ENCODE measurements at places on chromosomes 2 and 18. TPM values are rescaled to one million over a fixed set of nuclear protein-coding genes. Genes with fewer than 3 reads are reported as not detected.

The DES gene
- polyA plus RNA-seq = not detected

The FNDC4 gene
- not detected for polyA plus RNA-seq

The COL4A3 gene
- polyA plus RNA-seq = 2.4 TPM

The KCNJ13 gene
- 0.38 TPM for polyA plus RNA-seq

The C2orf80 gene
- polyA plus RNA-seq = not detected

DNA sequence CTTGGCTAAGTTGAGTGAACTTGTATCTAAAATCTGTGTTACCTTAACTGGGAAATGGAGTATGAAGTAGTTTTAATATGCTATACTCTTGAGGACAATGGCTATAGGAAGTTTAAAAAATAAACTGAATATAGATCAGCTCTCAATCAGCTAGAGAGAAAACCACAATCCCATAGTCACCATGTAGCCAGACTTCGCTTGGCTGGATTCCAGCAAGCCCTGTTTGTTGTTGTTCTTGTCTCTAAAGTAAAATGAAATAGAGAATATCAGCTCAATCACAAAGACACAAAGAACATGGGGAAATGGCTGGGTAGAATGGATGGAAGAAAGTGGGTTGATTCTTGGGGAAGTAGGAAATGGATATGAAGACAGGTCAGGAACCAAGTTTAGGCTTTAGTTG lies 234.9 kb downstream of the PHLPP1 start:
- no peak overlapping the region for H3K4me3 ChIP-seq
- no peaks in the 10 kb centered on the region for H3K27me3 ChIP-seq
- no peak for DNase-seq
- no peak overlapping the region for H3K27ac ChIP-seq
- no peaks in the 10 kb centered on the region for H3K4me1 ChIP-seq

GRCh38 chr18:47754311-47755101 lies 176.0 kb downstream of the SMAD2 start:
- H3K27me3 ChIP-seq = no peaks in the 10 kb centered on the region
- DNase-seq = no peak
- no peak overlapping the region for H3K4me3 ChIP-seq
- H3K4me1 ChIP-seq = no peaks in the 10 kb centered on the region
- H3K36me3 ChIP-seq = no peaks in the 10 kb centered on the region
- H3K27ac ChIP-seq = no peak overlapping the region

DNA sequence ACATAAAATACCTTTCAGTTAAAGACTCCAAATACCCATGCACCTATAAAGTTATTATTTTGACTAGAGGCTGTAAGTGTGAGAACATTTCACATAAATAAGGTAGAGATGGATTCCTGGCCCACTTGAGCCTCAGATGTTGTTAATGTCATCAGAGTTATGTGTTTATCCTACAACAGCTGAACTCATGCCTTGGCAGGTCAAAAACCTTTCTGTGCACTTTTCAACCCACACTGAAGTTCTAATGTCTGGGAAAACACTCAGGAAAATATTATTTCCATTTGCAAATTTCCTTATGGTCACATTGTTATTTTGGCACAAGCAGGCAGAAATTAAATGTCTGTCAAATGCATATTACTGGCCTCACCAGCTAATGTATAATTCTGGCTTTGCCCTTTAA lies 209.2 kb downstream of the LNPK start:
- no peaks in the 10 kb centered on the region for H3K36me3 ChIP-seq
- H3K4me1 ChIP-seq = no peaks in the 10 kb centered on the region
- H3K27ac ChIP-seq = no peak overlapping the region
- no peak for DNase-seq
- H3K4me3 ChIP-seq = no peak overlapping the region
- no peaks in the 10 kb centered on the region for H3K27me3 ChIP-seq

- no peak overlapping the region for H3K4me3 ChIP-seq
- DNase-seq = no peak
Observed at GRCh38 chr2:41750829-41751228, 297.0 kb upstream of the PKDCC start.

GRCh38 chr2:40200366-40200915 lies 251.4 kb downstream of the SLC8A1 start:
- H3K4me1 ChIP-seq = no peaks in the 10 kb centered on the region
- H3K36me3 ChIP-seq = no peaks in the 10 kb centered on the region
- H3K27me3 ChIP-seq = no peaks in the 10 kb centered on the region
- H3K4me3 ChIP-seq = no peak overlapping the region
- H3K27ac ChIP-seq = no peak overlapping the region

DNA sequence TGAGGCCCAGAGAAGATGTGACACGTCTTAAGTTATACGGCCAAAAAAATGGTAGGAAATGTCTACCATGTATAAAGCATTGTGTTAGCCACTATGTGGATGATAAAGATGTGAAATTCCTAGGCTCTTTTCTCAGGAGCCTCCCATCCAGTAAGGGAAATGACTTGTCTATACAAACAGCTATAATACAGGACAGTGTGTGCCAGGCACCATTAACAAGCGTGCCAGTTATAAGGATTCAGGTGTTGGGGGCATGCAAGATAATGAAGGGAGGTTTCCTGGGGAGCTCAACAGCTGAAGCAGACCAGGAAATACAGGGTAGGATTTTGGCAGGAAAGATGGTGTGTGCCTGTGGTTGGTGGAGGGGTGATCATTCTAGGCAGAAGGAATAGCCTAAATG lies 37.6 kb downstream of the ALPK2 start:
- H3K36me3 ChIP-seq = no peaks in the 10 kb centered on the region
- no peak for DNase-seq
- peaks cover 3% of the 10 kb centered on the region for H3K4me1 ChIP-seq
- H3K27me3 ChIP-seq = no peaks in the 10 kb centered on the region
- no peak overlapping the region for H3K27ac ChIP-seq

DNA sequence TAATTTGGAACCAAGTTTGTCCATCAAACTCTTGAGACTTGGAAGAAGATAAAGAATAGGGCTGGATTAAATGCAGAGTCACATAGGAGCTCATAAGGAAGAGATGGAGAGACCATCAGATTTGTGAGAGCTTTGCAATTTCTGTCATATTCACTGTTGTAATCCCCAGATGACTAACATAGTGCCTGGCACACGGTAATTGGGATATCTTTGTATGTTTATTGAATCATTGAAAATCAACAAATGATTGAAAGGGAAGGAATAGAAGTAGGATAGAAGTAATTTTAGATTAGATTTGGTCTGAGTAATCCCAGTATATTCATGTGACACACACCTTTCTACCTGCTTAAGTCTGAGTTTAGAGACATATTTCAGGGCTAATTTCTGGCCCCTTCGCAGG lies 75.4 kb downstream of the LCLAT1 start:
- H3K36me3 ChIP-seq = no peaks in the 10 kb centered on the region
- H3K4me1 ChIP-seq = no peaks in the 10 kb centered on the region
- H3K27ac ChIP-seq = no peak overlapping the region
- no peaks in the 10 kb centered on the region for H3K27me3 ChIP-seq
- H3K4me3 ChIP-seq = no peak overlapping the region
- no peak for DNase-seq
